ENCODE measurements at places on chromosomes 6 and 20. TPM values are rescaled to one million over a fixed set of nuclear protein-coding genes. Genes with fewer than 3 reads are reported as not detected.

GRCh38 chr20:21767739-21768223 is 62.3 kb downstream of the PAX1 start:
- DNase-seq, result no peak

GRCh38 chr20:43681991-43682410 is 15.1 kb downstream of the MYBL2 start:
- no peak for DNase-seq

DNA sequence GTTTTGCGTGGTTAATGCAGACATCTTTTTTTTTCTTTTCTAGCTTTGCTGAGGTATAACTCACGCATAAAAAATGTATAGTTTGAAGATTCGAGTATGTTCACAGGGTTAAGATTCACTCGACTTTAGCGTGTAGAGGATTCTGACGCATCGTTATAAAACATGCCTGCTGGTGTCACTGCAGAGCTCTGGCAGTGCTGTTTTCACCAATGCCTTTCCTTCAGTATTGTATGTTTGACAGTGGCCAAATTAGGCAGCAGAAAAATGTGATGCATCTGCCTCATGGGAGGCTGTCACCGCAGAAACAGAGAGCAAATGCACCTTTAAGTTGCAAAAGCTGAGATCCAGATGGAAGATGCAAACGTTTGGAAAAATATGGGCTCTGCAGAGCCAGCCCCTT is 18.0 kb upstream of the SIRPB2 start:
- no peak for DNase-seq

DNA sequence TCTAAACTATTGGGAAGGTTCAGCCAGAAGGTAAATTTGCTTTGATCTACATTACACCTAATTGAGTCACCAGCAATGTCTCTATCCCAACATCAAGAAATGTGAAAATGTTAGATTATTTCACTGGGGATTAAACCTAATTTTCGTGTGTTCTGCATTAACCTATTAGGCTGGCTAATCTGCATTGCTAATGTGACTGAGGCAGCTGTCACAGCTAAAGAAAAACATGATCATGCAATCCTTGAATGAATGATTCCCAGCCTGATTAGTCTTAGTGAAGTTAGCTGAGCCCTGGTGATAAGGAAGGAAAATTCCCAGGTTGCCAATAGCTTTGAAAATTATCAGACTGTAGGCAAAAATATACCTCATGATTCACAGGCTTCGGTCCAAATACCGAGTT is 135.3 kb downstream of the LINC00237 start:
- DNase-seq, result no peak

- no peak for DNase-seq
These were observed 149.4 kb upstream of the MLIP start for GRCh38 chr6:53961679-53962370.

HRH3 gene
- not detected for total RNA-seq

GRCh38 chr6:98530732-98531131 is 303.6 kb upstream of the POU3F2 start:
- DNase-seq, result no peak

GRCh38 chr6:40535110-40535818 is 51.9 kb downstream of the LRFN2 start:
- no peak for DNase-seq

GRCh38 chr6:7566107-7566506 is 23.9 kb upstream of the SNRNP48 start:
- no peak for DNase-seq

- DNase-seq, result peak; percentile 51
These were observed 195.7 kb downstream of the FARS2 start for GRCh38 chr6:5457041-5457440.

DNA sequence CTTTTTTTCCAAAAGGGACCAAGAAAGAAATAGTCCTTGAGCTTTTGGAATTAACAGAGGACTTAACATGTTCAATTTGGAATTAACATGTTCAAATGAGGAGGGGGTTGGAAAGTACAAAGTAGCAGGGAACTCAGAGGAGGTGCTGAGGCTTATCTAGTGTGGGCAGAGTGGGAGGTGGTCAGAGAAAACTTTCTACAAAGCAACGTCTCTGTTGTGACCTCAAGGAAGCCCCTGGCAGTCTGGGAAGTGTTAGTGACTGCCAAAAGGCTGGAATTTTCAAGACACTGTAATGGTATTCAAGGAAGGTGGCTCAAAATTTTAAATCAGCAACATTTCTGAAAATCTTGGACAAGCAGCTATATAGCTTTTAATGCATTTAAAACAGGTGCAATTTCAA is 7.3 kb downstream of the ECI2 start:
- no peak for DNase-seq

GRCh38 chr6:126959765-126960164 is 158.7 kb upstream of the RSPO3 start:
- no peak for DNase-seq

All from left cardiac atrium (tissue), 4 donors.